ENCODE measurements at places on chromosomes 6 and 20. TPM values are rescaled to one million over a fixed set of nuclear protein-coding genes. Genes with fewer than 3 reads are reported as not detected.

PRKN gene
- total RNA-seq, result 3.9 TPM

MUC22 gene
- not detected for total RNA-seq

RBPJL gene
- total RNA-seq, result not detected

XRN2 gene
- total RNA-seq, result 70.1 TPM
